ENCODE measurements at places on chromosomes 16 and 17. TPM values are rescaled to one million over a fixed set of nuclear protein-coding genes. Genes with fewer than 3 reads are reported as not detected.

DNA sequence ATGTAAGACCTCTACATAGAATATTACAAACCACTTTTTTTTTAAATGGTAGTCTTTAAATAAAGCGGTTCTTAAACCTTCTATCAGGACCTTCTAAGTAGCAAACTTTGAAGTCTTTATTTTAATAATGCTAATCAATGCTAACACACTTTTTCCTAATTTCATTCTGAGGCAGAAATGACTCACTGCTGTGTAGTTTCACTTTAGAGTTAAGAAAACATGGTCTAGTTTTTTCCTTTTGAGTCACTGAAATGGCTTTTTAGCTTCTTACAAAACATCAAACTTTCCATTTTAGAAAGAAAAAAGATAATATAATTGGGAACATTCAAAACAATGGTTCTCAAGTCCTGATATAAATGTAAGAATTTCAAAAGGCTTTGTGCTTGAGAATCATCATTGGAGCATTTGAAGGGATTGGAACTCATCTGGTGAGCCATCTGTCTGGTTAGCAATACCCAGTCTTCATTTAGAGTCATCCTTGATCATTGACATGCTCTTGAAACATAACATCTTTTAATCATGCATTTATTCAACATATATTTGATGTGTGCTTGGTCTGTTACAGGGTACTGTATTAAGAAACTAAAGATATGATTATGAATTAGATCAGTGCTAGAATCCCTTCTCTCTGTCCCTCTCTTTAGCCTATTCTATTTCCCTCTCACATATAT lies 258.3 kb upstream of the MON1B start:
- no peaks in the 10 kb centered on the region for H3K4me1 ChIP-seq
- no peak overlapping the region for H3K4me3 ChIP-seq
- H3K27ac ChIP-seq = no peak overlapping the region
- H3K36me3 ChIP-seq = no peaks in the 10 kb centered on the region

GRCh38 chr17:31525801-31526549 lies 134.5 kb downstream of the RAB11FIP4 start:
- no peak for DNase-seq
- no peak overlapping the region for H3K27ac ChIP-seq
- peaks cover 6% of the 10 kb centered on the region for H3K4me1 ChIP-seq
- no peaks in the 10 kb centered on the region for H3K27me3 ChIP-seq

GRCh38 chr16:67244387-67245185 lies 2.7 kb downstream of the FHOD1 start:
- DNase-seq = no peak
- H3K27me3 ChIP-seq = no peaks in the 10 kb centered on the region
- peaks cover 14% of the 10 kb centered on the region for H3K4me1 ChIP-seq

Gene MEIOC
- total RNA-seq = not detected

DNA sequence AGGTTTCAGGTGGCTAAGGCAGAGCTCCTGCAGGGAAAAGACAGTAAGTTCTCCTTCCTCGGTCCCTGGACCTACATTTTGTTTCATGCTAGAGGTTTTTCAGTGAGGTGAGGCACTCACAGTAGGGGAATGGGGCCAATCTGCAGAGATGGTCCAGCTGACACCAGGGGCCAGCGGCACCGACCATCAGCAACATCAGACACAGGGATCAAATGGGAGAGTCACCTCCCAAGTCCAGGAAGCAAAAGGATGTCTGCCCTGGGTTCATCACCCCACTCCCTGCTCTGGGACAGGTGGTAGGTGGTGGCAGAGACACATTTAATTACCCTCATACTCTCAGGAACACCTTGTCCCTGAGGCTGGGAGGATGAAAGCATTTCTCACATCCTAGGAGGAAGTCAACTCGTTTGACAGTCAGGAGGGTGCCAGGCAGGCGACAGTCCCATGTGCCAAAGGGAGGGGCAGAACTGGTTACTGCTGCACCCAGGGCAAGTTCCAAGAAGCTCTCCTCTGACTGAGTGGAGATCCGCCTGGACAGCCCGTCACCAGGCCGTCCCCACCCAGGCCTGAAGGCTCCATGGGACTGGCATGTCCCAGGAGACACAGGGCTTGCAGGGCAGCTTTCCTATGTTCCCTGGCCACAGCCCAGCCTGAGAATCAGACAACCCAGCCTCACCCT lies 19.2 kb downstream of the ATP6V0D1 start:
- H3K27ac ChIP-seq = no peak overlapping the region
- H3K4me1 ChIP-seq = peaks cover 48% of the 10 kb centered on the region
- H3K4me3 ChIP-seq = no peak overlapping the region

DNA sequence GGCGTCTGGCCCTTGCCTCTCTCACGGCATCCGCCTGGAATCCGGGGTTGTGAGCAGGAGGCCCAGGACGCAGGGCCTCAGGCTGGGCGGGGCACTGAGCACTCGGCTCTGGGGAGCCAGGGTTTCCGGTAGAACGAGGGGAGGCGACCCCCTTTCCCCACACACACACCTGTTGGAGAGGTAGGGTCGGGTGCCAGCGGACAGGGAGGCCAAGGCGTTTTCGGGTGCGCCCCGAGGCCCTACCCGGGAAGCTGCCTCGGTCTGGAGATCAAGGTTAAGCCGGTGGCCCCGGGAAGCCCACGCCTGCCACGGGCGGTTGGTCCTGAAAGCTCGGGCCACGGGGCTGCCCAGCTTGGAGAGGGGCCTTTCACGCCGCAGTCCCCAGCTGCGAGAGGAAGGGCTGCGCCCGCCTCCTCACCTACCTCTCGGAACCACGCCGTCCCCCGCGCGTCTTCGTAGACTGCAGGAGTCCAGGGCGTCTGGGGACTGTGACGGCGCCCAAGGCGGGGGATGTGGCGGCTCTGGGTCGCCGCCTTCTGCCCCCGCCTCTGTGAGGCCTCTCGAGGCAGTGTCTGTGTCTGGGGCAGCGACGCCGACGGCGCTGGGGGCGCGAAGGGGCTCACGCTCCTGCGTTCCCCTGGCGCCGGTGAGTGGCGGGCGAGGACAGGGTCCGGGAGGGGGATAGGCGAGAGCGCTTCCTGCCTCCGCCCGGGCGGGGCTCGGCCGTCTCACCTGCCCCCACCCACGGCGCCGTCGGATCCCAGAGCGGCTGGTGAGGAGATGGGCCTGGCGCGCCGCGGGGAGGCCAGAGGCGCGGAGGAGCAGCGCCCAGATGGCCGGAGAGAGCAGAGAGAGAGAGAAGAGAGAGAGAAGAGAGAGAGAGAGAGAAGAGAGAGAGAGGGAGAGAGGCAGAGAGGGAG lies 20.3 kb upstream of the HOXB9 start:
- H3K27ac ChIP-seq = no peak overlapping the region
- DNase-seq = no peak
- H3K4me1 ChIP-seq = no peaks in the 10 kb centered on the region
- no peaks in the 10 kb centered on the region for H3K36me3 ChIP-seq

DNA sequence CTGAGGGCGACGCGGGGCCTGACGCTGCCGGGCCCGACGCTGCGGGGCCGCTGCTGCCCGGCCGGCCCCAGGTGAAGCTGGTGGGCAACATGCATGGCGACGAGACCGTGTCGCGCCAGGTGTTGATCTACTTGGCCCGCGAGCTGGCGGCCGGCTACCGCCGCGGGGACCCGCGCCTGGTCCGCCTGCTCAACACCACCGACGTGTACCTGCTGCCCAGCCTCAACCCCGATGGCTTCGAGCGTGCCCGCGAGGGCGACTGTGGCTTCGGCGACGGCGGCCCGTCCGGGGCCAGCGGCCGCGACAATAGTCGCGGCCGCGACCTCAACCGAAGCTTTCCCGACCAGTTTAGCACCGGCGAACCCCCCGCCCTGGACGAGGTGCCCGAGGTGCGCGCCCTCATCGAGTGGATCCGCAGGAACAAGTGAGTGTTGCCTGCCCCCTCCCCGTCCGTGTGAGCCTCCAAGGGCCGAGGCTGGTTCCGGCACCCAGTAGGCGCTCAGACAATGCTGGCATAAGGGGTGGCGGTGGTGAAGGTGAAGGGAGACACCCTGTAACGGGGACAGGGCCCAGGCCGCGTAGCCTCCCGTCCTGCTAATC lies 676 bp downstream of the CPD start:
- H3K36me3 ChIP-seq = no peaks in the 10 kb centered on the region
- peak overlapping the region; percentile 88 for H3K4me3 ChIP-seq
- DNase-seq = peak; percentile 9
- H3K4me1 ChIP-seq = peaks cover 4% of the 10 kb centered on the region
- peak overlapping the region; percentile 73 for H3K27ac ChIP-seq
- H3K27me3 ChIP-seq = no peaks in the 10 kb centered on the region
